Thoracic aorta (tissue), 2 donors: ENCODE measurements at places on chromosomes 7 and 10.

- no peak for DNase-seq
Observed at GRCh38 chr7:76074972-76075370, 27.1 kb downstream of the MDH2 start.

- DNase-seq = no peak
Observed at GRCh38 chr10:104123397-104123796, 1.4 kb downstream of the SFR1 start.

DNA sequence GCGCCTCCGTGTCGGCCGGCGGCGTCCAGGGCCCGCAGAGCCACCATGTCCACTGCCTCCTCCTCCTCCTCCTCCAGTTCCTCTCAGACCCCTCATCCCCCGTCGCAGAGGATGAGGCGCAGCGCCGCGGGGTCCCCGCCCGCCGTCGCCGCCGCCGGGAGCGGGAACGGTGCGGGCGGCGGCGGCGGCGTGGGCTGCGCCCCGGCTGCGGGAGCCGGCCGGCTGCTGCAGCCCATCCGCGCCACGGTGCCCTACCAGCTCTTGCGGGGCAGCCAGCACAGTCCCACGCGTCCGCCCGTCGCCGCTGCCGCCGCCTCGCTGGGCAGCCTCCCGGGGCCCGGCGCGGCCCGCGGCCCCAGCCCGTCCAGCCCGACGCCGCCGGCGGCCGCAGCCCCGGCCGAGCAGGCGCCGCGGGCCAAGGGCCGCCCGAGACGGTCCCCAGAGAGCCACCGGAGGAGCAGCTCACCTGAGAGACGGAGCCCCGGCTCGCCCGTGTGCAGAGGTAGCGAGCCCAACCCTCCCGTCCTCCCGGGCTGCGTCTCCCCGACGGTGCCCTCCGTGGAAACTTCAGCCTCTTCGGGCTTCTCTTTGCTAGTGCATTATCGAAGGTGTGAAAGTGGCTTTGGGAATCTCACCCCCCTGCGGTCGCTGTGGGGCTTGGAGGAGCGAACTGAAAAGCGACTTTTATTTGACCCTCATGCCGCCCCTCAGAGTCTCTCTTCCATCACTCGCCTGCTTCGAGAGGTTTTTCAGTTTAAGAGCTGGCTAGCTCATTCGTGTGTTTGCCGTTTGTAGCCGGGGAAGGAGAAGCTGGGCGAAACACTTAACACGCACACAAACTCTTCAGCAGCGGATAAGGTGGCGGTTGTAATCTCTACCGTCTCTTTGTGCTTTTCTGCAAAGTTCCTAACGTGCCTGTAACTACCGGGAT, 975 bp downstream of the GLCCI1 start:
- no peak for DNase-seq

DNA sequence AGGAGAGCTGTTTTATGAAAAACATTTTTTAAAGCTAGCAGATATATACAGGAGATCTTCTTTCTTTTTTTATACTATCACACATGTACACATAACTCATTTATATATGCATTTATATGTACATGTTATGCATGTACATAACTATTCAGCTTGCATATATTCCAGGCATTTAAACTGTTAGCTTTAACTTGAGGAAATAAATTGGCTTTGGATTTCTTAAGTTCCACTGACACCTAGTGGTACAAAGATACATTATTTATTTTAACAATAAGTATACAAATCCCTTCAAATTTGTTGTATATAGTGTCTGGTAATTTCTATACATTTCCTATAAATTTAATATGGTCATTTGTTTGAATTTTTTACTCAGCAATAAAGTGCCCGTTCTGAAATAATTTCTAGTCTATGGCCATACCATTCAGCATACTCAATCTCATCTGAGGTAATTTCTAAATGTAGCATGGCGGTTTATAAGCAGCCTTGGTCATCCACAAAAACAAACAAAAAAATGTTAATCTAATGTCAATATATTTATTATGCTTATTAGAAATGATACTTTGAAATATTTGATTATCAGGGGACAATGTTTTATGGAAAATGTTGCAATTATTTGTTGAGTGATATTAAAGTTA, 11.6 kb downstream of the ZDHHC6 start:
- DNase-seq = no peak

DNA sequence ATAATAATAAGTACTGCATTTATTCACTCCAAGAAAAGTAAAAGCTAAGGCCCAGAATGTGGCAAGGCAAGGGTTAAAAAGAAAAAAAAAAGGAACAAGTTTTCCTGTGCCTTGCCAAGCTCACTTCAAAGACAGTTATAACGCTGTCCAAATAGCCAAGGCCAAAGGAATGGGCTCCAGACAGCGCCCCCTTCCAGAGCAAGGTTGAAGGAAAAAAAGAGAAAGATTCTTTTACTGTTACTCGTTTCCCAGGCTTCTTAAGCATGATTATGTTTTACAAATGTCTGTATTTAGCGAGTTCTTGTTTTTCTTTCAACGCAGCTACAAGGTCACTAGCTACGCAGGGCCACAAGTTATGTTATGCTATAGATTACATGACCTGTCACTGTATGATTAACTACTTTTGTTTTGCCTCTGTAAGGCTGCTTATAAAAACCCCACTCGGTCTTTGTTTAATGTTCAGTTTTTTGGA, 9.1 kb upstream of the EIF4H start:
- DNase-seq = no peak
